ENCODE measurements at places on chromosomes 7 and 10.

DNA sequence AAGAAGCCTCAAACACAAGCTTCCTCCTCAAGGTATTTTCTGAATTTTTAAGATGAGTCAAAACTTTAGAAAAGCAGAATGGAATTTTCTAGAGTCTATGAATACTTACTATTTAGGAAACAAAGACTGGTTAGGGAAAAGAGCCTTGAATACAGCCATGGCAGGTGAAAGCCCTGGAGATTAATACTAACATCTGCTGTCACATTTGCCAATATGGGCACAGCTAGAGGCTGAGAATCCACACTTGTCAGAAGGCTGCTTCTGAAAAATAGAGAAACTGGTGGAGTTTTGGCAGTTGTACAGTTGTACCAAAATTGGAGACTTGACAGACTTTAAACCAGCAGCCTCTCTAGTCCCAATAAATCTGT is 24.3 kb upstream of the CNNM1 start:
- DNase-seq, result no peak

- DNase-seq, result no peak
These were observed 58.7 kb downstream of the DNAJC1 start for GRCh38 chr10:21944727-21945386.

DNA sequence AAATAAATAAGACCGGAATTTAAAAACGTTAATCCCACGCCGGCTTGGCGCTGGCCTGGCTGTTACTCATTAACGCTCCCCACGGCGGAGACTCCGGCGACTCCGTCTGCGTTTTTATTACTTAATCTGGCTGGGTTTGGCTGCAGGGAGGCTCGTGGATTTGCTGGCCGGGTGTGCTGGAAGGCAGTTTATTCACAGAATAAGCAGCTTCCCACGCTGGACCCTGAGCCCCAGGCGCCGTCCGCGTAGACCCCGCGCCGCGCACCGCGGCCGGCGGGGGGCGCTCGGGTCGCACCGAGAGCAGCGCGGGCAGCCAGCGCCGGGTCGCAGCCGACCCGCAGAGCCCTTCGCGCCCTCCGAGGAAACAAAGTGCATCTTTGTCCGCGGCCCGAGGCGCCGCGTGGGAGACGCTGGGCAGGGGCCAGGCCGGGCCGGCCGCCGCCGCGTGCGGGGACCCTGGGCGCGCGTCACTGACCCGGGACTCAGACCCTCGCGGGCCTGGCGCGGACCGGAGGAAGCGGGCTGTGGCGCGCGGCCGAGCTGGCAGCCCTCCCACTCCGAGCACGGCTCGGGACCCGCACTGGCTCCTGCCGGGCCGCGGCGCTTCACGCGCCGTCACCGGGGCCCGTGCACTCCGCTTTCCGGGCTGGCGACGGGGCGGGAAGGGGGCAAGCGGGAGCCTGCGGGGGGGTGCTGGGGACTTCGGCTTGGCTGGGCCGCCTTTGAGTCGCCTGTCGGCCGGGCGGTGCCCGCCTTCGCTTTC is 587 bp upstream of the GRK5 start:
- no peak for DNase-seq

GRCh38 chr10:71344993-71345480 is 26.0 kb downstream of the SLC29A3 start:
- DNase-seq, result no peak

DNA sequence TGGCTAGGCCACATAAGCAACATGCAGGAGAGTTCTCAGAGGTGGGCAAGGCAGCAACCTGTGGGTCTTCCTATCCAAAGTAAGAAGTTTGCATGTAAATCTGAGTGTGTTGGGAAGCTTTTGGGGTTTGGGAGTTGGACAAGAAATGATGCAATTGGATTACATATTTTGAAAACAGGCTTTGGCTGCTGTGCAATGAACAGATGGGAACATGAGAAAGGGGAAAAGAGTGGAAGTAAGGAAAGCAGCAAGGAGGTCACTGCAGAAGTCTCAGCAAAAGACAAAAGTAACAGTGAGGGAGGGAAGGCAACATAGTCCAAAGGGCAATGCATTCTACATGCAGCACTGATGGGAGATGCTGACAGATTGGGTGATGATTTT is 61.1 kb upstream of the C10orf90 start:
- DNase-seq, result no peak

DNA sequence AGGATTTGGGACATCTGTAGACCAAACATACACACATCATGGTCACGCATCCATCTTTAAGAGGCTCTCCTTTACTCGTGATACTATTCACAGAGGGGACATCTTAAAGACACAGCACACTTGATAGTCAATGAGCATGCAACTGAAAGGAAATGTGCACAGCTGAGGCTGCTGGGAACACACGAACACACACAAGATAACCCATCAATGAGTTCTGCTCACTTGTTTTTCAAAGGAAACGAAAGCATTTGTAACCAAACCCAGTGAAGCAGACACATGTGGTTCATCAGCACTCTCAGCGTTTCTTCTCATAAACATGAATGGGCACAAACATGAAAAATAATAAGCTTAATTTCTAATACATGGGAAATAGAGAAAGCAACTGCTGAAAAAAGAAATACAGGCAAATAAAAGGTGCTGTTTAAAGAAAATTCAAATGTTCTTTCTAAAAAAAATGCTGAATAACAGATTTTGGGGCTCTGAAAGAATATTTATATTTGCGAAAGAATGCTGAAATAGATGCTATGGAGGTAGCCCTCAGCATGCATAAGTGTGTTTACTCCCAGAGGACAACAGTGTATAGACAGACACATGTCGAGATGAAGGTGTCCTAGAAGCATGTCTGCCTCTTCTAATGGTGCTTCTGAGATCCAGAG is 59.7 kb upstream of the LAMB4 start:
- no peak for DNase-seq

- DNase-seq, result no peak
These were observed 91.9 kb downstream of the CELF2 start for GRCh38 chr10:11109590-11109989.

GRCh38 chr7:138890499-138891445 is 90.4 kb downstream of the KIAA1549 start:
- no peak for DNase-seq

GRCh38 chr10:87578160-87578841 is 73.6 kb downstream of the MINPP1 start:
- DNase-seq, result no peak

GRCh38 chr10:113252650-113253618 is 299.9 kb upstream of the HABP2 start:
- no peak for DNase-seq

- DNase-seq, result no peak
These were observed 12.6 kb downstream of the MICALL2 start for GRCh38 chr7:1446620-1447032.

All from left renal cortex interstitium (tissue), 4 donors.